ENCODE measurements at places on chromosomes 5 and 9.

GRCh38 chr5:154271936-154272514 lies 81.5 kb downstream of the GALNT10 start:
- DNase-seq: no peak

DNA sequence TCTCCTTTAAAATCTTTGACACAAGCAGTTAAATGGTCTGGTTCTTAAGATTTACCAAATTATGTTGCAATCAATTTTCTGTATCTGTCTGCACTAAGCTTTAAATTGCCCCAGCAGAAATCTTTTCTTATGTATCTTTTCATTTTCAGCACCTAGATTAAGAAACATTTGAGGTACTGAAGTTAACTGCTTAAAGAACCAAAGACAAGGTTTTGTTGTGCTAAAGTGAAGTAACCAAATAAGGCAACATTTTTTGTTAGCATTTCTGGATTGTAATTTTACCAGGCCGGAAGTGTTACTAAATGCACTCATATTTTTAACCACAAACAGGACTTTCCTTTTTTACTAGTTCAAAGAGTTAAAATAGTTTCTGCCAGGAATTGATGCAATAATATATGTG lies 24.1 kb upstream of the MTAP start:
- DNase-seq: no peak

GRCh38 chr5:74543162-74543995 lies 97.1 kb downstream of the ENC1 start:
- peak; percentile 85 for DNase-seq

DNA sequence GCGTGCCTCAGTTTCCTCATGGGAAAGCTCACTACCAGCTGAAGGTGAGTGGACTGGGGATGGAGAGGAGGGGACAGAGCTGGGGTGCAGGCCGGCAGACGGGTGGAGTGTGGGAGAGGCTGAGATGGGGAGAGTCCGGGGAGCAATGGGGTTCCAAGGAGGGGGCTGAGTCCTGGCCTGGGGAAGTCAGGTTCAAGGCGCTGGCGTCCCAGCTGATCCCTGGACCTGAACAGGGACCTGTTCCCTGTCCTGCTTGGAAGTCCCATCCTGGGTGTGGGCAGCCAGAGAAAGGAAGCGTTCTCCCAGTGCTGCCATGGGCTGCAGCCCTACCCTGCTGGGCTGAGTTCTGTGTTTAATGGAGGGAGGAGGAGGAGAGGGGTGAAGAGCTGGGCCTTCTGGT lies 60.9 kb upstream of the GNE start:
- no peak for DNase-seq

DNA sequence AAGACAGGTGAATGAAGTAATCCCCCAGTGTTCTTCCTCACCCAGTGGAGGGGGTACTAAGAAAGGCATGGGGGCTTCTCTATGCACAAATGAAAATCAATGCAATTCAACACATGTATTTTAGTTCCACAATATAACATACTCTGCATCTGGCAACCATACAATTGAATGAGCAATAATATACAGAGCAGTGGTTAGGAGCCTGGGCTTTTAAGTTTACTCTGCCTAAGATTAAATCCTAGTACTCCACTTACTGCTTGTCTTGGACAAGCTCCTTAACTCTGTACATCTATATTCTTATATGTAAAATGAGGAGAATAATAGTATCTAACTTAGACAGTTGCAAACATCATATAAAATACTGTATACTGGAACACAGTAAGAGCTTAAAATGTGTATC lies 195.4 kb upstream of the TRIM32 start:
- DNase-seq: no peak

GRCh38 chr5:141441571-141442170 lies 11.4 kb downstream of the PCDHGA12 start:
- DNase-seq: no peak

DNA sequence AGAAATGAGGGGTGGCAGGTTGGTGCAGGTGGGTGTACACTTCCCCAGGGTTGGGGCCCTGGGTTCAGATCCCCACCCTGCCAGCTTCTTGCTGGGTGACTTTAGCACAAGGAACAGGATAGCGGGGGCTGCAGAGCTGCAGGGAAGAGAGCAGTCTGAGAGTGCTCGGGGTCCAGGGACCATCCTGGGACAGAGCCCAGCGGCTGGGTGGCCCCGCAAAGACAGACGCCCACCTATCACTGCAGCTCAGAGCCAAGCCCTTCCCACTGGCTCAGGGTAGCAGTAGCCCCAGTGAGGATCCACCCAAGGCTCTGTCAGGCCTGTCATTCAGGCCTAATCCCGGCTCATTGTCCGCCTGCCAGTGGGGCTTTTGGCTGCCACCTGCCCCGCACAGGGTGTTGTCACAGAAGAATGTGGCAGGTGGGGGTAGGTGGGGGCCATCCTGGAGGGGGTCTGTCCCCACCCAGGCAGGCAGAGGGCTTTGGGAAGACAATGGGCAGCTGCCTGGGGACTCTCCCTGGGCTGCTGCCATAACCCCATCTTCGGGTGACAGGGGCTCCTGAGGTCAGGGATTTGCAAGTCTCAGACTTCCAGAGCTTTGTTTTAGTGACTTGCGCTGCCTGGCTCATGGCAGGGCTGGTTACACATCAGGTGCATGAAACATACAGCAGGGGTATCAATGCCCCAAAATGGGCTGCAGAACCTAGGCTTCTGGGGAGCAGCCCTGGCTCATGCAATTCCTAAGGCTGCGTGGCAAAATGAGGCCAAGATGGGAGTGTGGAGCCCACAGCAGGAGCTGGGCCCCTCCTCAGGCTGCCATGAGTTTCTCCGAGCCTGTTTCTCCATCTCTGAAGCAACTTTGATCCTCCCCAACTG lies 52.1 kb downstream of the BARX1 start:
- no peak for DNase-seq

GRCh38 chr5:67002832-67003684 lies 193.5 kb downstream of the CD180 start:
- no peak for DNase-seq

GRCh38 chr5:76337953-76338451 lies 65.1 kb upstream of the IQGAP2 start:
- DNase-seq: no peak

DNA sequence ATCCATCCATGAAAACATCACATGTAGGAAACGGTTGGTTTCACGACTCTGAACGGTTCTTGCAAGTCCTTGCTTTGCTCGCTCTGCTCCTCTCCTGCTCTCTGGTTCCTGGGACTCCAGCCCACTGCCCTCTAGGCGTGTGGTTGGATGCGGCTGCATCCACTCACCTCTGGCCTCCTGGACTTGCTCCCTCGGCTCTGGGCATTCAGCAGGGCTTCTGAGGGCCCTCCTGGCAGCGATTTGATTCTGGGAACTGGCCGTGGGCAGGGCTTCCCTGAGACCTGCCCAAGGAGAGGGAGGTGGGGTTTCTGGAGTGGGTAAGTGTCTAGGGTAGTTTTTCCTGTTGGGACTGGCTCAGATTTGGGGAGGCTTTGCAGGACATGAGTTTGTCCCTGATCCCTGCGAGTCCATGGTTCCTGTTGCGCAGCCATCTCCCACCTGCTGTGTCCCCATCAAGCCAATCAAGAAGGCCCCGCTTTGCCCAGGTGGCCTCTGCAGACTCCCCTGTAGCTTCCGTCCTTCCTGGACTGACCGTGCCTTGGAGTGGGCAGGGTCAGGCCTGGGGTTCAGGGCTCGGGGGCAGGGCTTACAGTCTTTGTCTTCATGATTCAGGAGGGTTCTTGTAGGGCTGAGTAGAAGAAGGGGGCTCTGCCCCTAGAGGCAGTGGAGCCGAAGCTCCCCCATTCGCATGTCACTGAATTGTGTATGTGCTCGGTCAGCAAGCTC lies 192.3 kb downstream of the CACNA1B start:
- no peak for DNase-seq

- no peak for DNase-seq
These were observed 142.8 kb upstream of the IRX2 start for GRCh38 chr5:2894316-2894715.

DNA sequence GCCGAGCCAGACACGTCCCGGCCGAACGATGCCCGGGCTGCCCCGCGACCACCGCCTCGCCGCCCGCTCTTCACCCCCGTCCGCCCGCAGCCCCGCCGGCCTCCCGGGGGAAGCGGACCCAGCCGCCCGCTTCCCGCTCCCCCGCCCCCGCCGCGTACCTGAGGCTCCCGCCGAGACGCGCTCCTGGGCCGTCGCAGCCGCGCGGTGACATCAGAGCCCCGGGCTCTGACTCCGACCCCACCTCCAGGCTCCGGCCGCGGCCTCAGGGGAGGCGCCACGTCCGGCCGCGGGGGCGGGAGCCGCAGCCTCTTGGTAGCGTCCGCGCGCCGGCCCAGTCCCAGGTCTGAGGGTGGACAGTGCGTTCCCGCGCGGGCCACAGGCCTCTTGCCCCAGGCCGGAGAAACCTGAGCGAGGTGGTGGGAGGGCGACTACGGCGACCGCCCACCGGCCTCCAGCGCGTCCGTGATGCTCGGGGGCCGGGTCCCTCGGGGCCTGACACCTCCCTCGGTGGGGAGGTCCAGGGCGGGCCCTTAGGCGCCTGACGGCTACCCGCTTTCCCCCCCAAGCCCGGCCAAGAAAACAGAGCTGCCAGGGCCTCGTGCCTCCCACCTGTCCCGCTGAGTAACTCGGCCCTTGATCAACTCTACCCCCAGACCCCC lies at the start of gene SHROOM1:
Gene SHROOM1 (minus strand): TSS at position 212 of the 659 bp plus-strand sequence. CDS start 4,507 bp downstream, outside the sequence.
- DNase-seq: no peak

DNA sequence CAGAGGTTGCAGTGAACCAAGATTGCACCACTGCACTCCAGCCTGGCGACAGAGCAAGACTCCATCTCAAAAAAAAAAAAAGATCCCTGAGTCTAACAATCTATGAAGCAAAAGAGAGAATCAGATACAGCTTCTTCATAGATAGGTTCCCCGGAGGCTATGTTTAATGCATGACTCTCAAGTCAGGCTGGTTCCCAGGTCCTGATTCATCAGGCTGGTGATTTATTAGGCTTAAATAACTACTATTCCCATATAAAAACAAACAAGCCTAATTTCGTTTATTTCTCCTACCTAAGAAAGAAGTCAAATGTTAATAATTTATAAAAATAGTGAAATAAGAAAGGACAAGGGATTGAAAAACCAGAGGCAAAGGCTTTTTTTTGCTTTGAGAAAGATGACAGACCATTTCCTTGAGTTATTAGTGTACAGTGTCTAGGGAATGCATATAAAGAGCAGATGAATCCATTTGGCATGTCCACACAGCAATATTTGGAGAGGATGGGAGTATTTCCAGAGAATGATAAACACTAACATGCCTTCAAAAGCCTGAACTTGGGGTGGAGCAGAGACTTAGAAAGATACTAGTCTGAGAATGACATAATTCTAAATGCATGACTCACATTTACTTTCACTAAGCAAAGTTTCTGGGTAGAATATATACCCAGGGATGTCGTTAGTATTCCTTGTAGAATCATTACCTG lies 115.3 kb downstream of the NREP start:
- DNase-seq: no peak

DNA sequence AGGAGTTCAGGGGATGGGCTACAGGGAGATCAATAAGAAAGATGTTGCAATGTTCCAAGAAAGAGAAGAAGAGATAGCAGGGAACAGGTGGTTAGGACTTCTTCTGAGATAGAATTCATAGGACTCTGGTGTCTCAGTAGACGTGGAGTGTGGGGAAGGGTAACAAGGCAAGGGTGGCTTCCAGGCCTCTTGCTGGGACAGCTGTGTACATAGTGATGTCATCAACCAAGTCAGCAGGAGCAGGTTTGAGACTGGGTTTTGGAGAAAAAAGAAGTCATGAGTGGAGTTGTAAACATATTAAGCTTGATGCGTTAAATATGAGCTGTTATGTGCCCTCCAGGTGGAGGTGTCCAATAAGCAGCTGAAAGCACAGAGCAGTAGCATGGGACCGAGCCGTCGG lies 211.8 kb upstream of the RASEF start:
- no peak for DNase-seq

DNA sequence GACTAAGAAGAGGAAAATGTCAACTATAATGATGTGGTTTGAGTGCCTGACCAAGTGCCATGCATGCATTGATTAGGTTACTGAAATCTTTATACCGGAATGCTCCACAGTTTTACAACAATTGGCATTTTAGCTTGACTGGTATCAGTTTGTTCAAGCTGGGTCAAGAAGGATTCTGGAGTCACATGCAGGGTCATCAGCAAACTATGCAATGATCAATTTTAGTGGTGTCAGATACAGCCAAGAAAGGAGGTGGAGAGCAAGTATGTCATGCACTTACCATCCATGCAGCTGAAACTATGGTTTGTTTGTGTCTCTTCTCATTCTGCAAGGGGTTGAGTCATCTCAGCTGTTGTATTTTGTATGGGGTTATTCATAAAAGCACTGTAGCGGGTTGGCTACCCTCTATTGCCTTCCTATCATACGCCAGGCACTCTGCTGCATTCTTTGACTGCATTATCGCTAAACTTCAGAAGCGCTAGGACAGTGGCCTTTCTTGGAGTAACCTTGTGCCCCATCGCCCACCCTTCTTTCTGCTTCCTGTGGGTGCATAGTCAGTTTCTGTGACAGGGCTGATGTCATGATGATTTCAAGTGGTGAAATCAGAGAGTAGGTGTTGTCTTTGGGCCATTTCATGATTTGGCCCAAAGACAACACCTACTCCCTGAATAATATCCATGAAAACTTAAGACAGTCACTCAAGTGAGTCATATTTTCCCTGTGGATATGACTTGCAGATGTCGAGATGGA lies 145.4 kb downstream of the MTX3 start:
- DNase-seq: no peak

- DNase-seq: no peak
These were observed 84.0 kb downstream of the ADAMTS12 start for GRCh38 chr5:33807771-33808170.

DNA sequence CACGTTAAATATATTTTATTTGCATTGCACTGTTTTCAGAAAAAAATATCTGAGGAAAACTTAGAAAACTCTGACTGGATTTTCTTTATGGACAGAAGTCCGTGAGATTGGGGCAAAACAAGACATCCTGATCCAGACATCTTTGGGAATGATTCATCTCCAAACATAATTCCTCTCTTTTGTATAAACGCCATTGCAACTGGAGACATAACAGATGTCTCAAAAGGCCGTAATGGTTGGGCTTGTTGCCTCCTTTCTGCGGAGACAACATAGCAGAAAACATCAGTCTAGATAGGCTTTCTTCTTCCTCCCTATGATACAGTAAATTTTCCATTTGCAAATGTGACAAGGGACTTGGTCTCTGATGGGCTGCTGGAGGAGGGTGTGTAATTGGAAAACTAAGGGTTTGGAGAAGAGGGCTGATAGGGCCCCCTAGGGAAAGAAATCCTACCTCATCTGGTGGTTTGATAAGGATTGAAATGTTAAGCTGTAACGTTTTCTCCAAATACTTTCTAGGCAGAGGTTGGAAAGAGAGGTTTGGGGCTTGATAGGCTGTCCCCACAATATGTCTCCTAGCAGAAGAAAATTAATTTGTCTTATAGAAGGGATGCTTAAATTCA lies 631.5 kb upstream of the ST8SIA4 start:
- no peak for DNase-seq

- DNase-seq: no peak
These were observed 303.0 kb upstream of the TLE4 start for GRCh38 chr9:79268806-79269205.

DNA sequence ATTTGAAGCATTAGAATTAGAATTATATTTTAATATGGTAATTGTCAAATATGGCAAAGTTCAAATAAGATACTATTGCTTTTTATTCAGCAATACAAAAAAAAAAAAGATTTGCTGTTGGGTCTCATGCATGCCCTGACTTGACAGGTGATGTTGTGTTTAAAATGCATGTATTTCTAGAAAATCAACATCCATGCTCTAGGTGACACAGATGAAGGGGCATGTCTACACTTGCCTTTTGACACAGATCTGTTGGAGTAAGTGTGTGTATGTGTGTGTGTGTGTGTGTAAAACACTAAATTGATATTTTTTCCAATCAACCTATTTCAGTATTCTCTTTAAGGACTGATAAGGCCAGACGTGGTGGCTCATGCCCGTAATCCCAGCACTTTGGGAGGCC lies 38.1 kb upstream of the SMARCA2 start:
- DNase-seq: no peak

- peak; percentile 74 for DNase-seq
These were observed 186.8 kb downstream of the SEMA5A start for GRCh38 chr5:9358961-9359685.
